Motor neuron (in vitro differentiated cells): ENCODE measurements at places on chromosomes 3 and 15. TPM values are rescaled to one million over a fixed set of nuclear protein-coding genes. Genes with fewer than 3 reads are reported as not detected.

DNA sequence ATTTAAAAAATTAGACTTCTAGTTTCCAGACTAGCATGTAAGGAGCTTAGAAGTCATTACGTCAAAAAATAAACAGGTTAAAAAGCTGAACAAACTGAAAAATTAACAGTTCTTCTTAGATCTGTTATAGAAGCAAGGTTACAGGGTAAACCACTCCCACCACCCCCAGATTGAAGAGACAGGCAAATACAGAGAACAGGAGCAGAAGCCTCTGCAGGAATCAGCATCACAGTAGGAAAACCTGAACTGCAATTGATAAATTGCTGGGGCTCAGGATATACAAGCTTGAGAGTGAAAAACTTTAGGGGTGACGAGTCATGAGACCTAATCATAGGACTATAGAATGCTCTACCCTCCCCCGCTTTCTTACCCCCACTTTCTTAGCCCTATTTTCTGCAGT, 222.3 kb downstream of the UBE2E2 start:
- no peak for ATAC-seq

- ATAC-seq, result peak; percentile 83
Measured at GRCh38 chr3:138180375-138181029, 5.8 kb upstream of the DBR1 start.

The PAK6 gene
- 11.0 and 13.1 TPM in 2 replicates for total RNA-seq

The CHRM5 gene
- total RNA-seq, result 0.05 and 0.31 TPM in 2 replicates

The TSPAN3 gene
- 479 and 545 TPM in 2 replicates for total RNA-seq

DNA sequence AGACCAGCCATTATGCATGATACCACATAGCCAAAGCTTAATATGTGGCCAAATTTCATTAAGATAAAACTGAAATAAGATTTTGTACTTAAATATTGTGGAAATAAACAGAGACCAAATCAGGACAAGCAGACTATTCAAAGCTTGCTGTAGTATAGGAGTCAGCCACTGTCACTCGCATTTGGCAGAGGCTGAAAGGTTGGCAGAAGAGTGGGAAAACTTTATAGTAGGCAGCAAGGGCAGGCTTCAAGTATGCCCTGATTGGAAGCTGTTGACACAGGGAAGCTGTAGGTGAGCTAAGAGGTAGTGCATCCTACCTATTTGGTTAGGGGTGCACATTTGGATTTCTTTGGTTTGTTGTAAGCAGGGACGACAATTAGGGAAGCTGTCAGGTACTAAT, 202.5 kb upstream of the PDZRN3 start:
- ATAC-seq, result no peak

- ATAC-seq, result no peak
Measured at GRCh38 chr15:76730262-76730661, 174.9 kb downstream of the SCAPER start.

DNA sequence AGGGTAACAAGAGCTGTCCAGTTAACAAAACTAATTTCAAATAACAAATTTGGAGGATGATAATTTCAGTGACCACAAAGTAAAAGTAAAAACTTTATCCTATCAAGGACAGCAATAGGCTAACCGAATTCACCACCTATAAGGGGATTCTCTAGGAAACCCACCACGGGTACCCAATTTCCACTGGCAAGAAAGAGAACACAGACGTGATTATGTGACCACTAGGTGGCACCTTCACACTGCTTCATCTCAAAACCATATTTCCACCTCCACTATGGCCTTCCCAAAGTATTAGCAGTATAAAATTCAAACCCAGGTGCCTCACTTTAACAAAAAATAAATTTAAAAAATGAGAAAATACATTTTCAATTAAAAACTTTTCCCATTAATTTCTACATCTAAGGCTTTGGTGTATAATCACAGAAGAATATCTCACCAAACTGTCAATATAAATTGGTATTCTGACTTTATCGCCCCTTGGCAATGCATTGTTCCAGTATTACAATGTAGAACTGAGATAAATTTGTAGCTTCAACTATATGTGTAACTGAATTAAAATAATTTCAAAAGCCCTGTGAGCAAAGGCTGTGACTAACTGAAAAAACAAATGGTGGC, 96.5 kb downstream of the FSIP1 start:
- ATAC-seq, result peak; percentile 51

- no peak for ATAC-seq
Measured at GRCh38 chr15:82108489-82109078, 62.8 kb upstream of the MEX3B start.

The CIAO2A gene
- 76.0 and 104 TPM in 2 replicates for total RNA-seq

- ATAC-seq, result no peak
Measured at GRCh38 chr3:74607803-74608202, 6.7 kb downstream of the CNTN3 start.

DNA sequence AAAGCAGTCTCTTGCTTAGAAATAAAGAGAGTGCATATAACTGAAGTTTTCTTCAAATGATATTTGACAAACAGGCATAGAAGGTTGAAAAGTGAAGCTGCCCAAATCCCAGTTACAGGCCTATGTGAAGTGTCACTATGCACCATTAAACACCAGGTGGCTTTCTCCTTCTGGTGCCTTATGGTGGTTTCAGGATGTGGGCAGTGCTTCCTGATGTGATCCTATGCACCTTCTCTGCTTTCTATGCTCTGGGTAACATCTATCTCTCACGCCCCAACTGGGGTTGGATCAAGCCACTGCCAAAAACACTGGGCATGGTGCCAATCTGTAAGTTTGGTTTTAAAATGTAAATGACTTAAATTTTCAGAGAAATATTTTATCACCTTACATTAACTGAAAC, 744.7 kb downstream of the TUSC7 start:
- no peak for ATAC-seq

GRCh38 chr15:52257734-52258062, 37.9 kb downstream of the MYO5C start:
- ATAC-seq, result peak; percentile 26

DNA sequence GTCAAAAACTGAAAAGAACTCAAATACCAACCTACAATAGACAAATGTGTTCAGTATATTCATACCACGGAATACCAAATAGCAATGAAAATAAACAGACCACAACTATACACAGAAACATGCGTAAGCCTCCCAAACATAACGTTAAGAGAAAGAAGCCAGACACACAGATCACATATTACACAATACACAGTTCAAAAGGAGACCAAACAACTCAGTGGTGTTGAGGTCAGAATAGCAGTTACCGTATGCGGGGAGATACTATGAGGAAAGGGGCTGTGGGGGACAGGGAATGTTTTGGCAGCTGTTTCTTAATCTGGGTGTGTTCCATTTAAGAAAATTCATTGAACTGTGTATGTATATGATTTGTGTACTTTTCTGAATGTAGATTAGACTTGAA, 6.6 kb downstream of the OSBPL10 start:
- ATAC-seq, result no peak

DNA sequence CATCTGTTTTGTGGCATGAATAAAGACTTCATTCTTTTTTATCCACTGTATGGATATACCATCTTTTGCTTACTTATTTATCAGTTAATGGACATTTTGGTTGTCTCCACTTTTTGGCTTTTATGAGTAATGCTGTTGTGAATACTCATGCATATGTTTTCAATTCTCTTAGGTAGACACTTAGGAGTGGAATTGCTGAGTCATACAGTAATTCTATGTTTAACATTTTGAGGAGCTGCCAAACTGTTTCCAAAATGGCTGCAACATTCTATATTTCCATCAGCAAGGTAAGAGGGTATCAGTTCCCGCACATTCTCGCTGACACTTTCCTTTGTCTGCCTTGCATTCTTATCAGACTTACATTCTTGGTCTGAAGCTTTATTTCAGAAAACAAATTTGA, 191.1 kb downstream of the WNT5A start:
- ATAC-seq, result no peak

DNA sequence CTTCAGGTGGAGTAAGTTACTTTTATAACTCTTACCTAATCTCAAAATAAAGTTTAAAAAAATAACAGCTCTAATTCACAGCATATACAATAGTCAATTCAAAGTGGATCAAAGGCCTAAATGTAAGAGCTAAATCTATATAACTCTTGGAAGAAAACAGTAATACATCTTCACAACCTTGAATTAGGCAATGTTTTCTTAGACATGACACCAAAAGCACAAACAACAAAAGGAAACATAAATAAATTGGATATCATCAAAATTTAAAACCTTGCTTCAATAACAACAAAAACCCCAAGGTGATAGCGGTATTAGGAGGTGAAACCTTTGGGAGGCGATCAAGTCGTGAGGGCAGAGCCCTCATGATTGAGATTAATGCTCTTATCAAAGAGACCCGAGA, 12.8 kb downstream of the DENND6A start:
- no peak for ATAC-seq

The FGF12 gene
- total RNA-seq, result 13.6 and 15.2 TPM in 2 replicates

- ATAC-seq, result no peak
Measured at GRCh38 chr3:127720161-127720823, 47.5 kb downstream of the ABTB1 start.

GRCh38 chr15:68666120-68666811, 87.5 kb downstream of the CORO2B start:
- ATAC-seq, result peak; percentile 65

GRCh38 chr3:101542957-101543356, 18.7 kb upstream of the TRMT10C start:
- ATAC-seq, result no peak

GRCh38 chr15:74790080-74790916, 8.4 kb downstream of the CSK start:
- ATAC-seq, result peak; percentile 7

The EPHA6 gene
- total RNA-seq, result 0.97 and 2.1 TPM in 2 replicates

The CHRNA7 gene
- total RNA-seq, result 6.7 and 7.0 TPM in 2 replicates

- no peak for ATAC-seq
Measured at GRCh38 chr3:19487386-19487785, 339.1 kb downstream of the KCNH8 start.

DNA sequence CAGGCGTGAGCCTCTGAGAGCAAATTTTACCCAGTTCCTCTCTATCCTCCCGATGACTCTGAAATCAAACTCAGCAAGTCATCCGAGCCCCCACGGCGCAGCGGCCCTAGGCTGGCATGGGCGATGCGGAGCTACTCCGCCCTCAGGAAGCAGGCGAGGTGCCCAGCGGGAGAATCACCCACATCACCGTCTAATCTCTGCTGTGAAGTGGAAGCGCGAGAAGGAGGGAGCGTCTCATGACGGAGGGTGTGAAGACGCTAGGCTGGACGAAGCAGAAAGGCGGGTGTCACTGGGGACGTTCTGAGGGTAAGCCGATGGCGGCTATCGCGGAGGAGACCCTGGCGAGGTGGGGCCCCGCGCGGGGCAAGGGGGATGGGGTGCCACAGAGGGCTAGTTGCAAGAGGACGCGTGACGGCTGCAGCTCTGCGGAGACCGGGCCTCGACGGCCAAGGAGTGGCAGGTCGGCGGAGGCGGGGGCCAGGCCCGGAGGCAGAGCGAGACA, 9.1 kb upstream of the GNAI2 start:
- ATAC-seq, result peak; percentile 21

GRCh38 chr3:9330166-9330703, 32.6 kb upstream of the THUMPD3 start:
- no peak for ATAC-seq

The GOLGA6L22 gene
- not detected in 2 replicates for total RNA-seq

DNA sequence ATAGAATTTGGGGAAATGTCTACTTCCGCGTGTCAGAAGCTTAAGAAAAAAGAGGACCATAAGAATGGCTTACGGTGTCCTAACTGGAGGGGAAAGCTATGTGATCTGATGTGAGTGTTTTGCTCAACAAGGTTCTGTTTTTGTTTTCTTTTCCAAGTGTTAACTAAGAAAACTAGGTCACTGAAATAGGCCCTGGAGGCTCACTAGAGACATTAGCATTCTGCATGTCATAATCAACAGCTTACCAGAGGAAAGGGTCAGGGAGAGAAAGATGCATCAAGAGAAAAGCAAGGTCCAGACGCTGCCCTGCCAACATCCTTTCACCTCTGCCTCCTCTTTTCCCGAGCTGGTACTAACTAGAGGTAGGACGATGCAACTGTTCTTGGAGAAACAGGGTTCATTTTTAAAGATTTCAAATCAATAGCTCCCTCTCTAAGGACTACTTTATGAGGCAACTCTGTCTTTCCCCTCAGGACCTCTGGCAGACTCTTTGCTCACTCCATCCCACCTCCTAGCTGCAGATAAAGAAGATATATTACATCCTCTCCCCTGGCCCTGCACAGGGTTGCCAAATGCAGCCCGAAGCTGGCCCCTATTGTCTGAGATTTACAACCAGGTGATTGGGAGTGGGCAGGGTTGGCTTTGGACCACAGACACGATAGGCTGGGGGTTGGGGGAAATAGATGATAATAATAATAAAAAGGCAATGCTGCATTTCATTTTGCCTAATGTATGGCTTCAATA, 209.9 kb upstream of the SLC2A2 start:
- peak; percentile 43 for ATAC-seq

DNA sequence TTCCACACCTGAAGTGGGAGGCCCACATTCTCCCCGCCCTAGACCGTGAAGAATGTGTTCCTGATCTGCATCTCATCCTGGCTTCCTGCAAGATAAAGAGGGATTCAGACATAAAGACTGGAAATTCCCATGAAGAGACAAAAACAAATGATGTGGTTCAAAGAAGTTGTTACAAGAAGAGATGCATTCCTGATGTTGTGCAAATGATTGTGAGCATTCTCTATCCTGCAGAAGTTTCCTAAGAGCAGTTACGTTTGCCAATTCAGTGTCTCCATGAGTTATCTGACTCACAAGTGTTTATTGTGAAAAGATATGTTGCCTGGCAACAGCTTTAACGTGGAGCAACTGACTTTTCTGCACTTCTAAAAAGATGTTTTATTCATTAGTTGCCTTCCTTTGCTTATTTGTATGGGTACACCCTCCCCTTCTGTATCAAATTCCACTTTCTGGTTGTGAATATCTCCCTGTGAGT, 107.8 kb downstream of the ZIC4 start:
- ATAC-seq, result peak; percentile 91

- ATAC-seq, result no peak
Measured at GRCh38 chr3:37542772-37543449, 318.8 kb upstream of the CTDSPL start.
